ENCODE measurements at places on chromosomes 6 and 20.

GRCh38 chr20:40309731-40310130 is 379.3 kb downstream of the MAFB start:
- no peak for DNase-seq

- no peak for DNase-seq
Measured at GRCh38 chr6:129331450-129332138, 378.4 kb downstream of the ARHGAP18 start.

GRCh38 chr20:38939686-38940085 is 13.5 kb downstream of the FAM83D start:
- no peak for DNase-seq

- DNase-seq = no peak
Measured at GRCh38 chr6:162713974-162714780, 13.4 kb downstream of the PRKN start.

DNA sequence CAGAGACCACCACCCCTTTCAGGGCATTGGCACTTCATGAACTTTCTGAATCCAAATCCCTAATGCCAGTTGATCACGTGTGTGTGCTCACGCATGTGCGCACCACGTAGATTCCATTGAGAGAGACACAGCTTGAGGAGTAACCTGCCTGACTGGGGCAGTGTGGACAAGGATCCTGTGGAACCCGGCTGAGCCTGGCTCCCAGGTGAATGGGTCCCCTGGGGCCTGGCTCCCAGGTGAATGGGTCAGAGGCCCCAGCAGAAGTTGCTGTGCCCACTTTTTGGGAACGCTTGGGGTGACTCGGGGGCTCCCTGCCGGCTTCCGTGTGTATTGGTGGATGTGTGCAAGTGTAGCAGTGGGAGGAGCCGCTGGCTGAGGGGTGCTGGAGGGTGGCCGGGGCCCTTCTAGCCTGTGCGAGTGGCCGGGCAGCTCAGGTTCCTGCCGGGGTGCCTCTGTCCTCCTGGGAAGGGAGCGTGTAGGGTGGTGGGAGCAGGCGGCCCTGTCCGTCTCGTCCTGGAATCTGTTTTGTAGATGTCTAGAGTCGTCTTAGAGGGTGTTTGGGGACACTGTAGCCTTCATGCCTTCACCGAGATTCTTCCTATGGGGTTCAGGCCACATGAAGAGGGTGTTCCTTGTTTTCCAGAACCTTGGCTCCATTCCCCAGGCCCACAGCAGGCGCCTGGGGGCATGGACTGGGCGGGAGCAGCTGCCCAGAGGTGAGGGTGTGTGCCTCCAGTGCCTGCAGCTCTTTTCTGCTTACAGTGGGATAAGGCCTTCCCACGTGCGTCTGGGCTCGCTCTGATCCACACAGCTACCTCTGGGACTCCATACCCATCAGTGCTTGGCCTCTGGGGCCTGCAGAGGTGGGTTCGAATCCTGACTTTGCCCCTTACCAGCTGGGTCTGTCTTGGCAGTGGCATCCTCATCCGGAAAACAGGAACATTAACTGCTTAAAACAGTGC is 3.2 kb downstream of the RBM38 start:
- DNase-seq = no peak

DNA sequence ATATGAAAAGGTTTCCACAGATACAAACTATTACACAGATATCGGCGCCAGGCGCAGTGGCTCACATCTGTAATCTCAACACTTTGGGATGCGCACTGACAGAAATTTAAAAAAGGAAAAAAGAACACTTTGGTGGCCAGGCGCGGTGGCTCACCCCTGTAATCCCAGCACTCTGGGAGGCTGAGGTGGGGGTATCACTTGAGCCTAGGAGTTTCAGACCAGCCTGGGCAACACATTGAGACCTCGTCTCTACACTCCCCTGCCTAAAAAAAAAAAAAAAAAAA is 41.6 kb downstream of the NUDT3 start:
- DNase-seq = no peak

DNA sequence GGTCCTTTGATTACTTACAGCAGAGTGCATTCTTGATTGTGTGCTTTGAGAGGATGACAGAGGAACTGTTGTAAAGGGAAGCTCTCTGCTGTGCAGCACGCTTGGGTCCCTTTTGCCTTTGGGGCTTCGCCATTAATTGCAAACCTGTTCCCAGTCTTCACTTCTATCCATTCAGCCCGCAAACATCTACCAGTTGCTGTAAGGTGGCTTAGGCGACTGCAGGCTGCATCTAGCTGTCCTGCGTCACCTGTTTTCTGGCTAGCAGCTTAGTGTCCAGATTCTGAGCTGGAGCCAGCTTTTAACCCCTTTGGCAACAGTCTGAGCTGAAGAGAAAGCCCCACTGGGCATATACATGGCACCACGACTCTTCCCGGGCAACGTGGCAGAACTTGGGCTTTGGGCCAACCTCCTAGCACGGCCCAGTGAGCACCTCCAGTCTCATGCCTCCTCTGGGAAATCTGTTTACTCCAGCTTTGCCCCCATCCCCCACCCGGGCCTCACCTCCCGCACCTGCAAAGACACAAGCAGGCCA is 2.5 kb upstream of the FASTKD5 start:
- no peak for DNase-seq

- no peak for DNase-seq
Measured at GRCh38 chr6:162123797-162124196, 603.8 kb downstream of the PRKN start.

DNA sequence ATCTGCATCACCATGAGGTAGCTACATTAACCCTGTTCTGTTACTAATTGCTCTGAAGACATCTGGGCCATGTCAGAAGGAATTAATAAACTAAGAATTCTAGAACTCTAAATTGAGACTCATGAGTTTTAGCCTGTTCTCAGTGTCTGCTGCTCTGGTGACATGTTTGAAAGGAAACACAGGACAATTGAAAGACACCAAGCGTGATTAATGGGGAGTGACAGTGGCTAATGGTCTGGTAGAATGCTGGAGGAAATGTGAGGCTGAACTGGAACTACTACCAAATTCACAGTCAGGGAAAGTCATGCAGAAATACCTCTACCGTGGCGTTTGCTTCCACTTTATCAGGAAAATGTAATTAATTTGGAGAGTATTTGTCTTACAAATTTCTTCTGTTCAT is 140.0 kb downstream of the TBC1D7 start:
- DNase-seq = no peak

- no peak for DNase-seq
Measured at GRCh38 chr6:79435746-79436145, 101.5 kb downstream of the LCA5 start.

DNA sequence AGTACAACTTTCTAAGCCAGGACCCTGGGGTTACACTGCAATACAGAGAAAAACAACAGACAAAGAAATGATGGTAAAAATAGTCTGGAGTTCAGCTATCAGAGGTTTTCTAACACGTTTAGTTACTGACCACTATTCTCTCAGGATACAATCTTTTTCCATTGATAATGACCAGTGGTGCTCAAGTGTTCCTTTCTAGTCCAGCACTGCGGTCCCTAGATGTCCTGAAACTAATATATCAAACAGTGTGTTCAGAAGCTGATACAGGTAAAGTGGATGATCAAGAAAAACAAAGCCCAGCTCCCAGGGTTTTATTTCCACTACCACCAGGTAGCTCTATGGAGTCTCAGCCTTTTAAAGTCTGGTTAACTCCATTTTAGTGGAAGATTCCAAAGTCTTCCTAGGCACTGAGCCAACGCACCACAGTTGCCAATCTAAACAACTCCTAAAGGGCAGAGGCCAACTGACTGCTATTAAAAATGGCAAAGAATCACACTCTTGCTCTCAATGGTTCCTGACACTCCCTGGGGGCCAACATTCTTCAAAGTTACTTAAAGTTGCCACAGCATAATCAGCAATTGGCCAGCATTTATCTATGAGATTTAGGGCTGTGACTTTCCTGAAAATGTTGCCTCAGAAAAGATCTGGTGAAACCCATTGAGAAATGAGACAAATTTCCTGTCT is 38.2 kb downstream of the DZANK1 start:
- no peak for DNase-seq

DNA sequence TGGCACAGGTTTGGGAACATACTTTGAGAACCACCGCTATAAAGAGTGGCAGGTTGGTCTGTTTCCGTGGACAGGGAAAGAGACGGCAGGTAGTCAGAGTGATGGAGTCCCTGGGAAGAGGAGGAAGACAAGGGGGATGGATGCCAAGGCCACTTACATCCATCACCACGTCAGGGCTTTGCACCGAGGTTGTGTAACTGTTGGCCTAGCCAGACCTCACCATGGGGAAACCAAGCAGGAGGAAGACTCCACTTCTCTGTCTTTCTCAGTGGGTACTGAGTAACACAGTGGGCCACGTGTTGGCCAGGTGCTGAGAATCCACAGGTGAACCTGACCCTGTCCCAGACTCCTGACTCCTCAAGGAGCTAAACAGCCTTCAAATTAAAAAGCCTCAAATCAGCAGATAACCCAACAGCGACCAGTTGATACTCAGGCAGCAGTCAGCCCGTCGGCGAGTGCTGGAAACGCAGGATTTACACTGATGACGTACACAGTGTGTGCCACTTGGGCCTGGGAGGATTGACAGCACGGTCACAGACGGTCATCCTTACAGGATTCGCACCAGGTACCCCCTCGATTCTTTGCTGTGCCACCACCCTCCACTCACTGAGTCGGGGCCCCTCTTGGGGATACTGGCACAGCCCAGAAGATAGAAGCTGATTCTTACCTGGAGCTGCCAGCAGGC is 134.6 kb upstream of the SNX9 start:
- DNase-seq = no peak

DNA sequence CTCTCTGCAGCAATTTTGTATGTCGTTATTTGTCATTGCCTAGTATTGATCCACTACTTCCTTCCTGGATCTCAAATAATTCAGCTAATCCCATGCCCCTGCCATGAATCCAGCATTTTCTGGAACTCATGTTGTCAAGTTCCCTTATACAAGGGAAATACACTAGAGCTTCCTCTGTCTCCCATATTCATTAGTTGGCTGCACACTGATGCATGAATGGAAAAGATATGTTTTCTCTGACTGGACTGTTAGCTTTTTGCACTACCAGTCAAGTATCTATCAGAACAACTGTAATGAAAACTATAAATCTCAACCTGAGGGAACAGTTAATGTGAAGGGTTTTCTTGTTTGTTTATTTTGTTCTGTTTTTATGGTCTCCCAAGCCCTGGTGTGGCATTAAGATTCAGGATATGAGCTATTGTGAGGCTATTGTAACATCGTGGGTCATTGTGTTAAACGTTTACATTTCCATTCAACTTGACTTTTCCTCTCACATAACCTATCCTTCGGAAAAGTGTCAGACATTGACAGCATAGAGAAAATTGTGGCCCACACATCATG is 102.5 kb upstream of the FAM8A1 start:
- DNase-seq = no peak

- no peak for DNase-seq
Measured at GRCh38 chr6:143187238-143187923, 126.7 kb downstream of the AIG1 start.

GRCh38 chr6:134093007-134093573 is 40.7 kb upstream of the SLC2A12 start:
- DNase-seq = no peak

- no peak for DNase-seq
Measured at GRCh38 chr20:13298692-13299373, 77.8 kb downstream of the ISM1 start.
